RPMI8226 (cell line): ENCODE measurements at places on chromosomes 13 and 19.
A peak's percentile ranks its signal among the peaks of the same experiment; 100 is the strongest.

GRCh38 chr19:19356901-19357566 lies 36.4 kb downstream of the MAU2 start:
- no peak for DNase-seq

DNA sequence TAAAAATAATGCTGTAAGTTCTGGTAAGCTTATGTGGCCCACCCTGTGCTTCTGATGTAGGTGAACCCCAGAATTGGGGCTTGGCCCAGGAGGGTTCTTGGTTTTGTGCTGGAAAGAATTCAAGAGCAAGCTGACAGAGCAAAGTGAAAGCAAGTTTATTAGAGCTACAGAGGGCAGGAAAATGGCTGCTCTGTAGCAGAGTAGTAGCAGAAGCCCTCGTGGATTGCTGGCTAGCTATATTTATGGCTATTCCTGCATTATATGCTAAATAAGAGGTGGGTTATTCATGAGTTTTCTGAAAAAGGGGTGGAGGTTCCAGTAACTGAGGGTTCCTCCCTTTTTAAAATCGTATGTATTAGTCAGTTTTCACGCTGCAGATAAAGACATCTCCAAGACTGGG lies 20.6 kb upstream of the ZNF599 start:
- no peak for DNase-seq

- DNase-seq, result no peak
Measured at GRCh38 chr19:1177322-1178114, 3.5 kb upstream of the SBNO2 start.

- no peak for DNase-seq
Measured at GRCh38 chr13:44833139-44833538, 156.1 kb downstream of the NUFIP1 start.

- DNase-seq, result no peak
Measured at GRCh38 chr13:111629457-111629856, 309.0 kb downstream of the TEX29 start.

DNA sequence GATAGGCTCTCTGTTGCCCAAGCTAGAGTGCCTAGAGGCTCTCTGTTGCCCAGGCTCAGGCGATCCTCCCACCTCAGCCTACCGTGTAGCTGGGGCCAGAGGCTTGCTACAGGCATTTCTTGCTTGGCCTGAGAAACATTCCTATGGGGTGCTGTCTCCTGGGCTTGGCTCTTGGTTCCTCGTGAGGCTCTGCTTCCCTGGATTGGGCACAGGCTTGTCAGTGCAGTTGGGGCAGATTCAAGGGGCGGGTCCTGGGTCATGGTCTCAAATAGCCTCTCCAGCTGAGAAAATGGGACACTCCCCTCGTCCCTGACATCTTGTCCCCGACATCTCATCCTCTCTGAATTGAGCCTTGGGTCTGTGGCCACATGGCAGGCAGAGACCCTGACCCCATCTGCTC lies 4.9 kb downstream of the TSSK6 start:
- no peak for DNase-seq

DNA sequence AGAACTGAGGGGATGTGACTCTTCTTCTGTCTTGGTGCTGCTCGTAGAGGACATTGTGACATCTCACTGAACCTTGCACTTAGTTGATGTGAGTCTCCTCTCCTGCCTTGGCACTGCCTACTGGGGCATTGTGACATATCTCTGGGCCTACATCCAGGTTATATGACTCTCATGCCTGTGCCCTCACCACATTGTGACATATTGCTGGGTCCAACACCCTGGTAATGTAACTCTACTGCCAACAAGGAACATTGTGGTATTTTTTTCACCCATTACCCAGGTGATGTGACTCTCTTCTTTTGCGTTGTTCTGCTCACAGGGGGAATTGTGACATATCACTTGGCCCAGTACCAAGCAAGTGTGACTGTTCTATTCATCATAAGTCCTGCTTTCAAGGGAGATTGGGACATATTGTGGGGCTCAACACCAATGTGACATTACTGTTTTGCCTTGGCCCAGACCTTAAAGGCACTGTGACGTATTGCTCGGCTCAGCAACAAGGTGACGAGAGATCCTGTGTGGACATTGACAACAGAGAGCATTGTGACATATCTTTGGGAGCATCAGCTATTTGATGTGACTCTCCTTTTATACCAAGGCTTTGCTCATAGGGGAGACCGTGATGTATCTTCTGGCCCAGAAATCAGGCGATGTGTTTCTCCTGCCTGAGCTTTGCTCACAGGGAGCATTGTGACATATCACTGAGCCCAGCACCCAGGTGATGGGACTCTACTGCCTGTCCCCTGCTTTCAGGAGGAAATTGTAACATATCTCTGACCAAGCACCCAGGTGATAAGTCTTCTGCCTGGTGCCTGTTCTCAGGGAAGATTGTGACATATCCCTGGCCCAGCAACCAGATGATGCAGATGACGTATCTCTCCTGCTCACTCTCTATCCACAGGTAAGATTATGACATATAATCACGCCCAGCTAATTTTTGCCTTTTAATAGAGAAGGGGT lies 12.2 kb upstream of the ZNF429 start:
- no peak for DNase-seq

DNA sequence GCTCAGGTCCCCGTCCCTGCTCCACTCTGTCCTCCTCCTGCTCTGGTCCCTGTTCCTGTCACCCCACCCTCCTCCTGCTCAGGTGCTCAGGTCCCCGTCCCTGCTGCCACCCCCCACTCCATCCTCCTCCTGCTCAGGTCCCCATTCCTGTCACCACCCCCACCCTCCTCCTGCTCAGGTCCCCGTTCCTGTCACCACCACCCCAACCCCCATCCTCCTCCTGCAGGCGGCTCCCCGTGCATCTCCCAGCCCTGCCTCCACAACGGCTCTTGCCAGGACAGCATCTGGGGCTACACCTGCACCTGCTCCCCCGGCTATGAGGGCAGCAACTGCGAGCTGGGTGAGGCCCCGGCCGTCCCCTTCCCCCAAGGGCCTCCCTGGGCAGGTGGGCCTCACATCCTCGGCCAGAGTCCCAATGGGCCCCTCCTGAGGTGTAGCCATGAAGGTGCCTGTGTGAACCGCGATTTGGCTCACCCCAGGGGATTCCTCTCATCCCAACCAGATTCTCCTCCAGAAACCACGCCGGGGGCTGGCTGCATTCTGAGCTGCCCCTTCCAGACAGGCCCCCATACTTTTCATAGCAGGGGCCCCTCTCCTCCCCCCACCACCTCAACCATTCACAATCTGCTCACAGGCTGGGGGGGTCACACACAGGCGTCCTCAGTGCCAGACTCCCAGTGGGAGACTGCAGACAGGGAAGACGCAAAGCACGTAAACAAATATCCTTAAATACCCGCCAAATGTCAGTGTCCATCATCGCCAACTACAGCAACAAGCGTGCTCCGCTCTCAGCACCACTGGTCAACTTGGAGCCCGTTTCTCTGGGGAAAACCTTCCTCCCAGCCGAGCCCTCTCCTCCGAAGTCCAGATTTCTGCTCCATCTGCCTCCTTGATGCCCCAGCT lies 4.6 kb downstream of the PROZ start:
- no peak for DNase-seq

DNA sequence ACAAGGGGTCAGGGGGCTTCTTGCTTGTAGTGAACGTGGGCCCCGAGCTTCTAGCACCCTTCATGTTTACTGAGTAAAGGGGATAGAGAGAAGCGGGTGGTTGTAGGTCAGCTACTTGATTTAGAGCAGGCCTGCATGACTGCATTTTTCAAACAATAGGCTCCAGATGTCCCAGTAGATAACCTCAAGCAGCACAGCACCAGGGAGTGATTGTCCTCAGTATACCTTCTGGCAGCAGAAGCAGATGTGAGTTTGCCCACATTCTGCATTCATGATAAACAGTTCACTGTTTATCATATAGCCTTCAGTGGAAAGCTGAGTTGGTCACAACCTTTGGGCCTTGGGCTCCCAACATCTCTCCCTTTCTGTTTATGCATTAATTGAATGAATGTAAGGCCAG lies 4.8 kb downstream of the ZNF439 start:
- no peak for DNase-seq

- DNase-seq, result no peak
Measured at GRCh38 chr13:86409466-86410241, 610.4 kb upstream of the SLITRK6 start.

DNA sequence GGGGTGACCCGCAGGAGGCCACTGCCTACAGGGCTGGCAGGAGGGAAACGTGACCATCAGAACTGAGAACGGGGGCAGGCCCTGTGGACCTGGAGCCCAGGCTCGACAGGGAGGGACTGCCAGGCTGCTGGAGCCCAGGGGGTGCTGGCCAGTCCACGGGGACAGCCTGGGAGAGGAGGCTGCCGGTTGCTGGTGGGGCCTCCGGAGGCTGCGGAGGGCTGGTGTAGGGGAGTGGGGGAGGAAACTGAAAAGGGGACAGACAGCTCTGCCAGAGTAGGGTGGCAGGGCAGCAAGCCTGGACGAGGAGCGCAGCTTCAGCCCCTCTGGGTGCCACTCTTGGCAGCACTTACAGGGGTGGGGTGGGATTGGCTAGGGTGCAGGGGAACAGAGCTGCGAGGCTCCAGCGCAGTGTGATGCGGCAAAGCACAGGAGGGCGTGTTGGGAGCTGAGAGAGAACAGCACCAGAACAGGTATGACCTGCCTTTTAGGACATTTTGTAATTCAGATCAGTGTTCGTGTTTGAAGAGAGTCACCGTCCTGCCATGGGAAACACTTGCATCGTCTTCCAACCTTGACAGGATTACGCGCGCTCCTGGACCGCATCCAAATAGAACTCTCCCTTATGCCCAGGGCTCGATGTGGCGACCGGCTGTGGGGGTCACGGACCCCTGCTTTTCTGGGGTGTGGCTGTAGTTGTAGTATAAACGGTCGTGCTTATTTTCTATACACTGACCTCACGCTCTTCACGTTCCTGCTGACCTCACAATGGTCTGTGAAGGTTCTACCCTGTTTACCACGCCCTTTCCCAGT lies 19.9 kb upstream of the ARHGEF7 start:
- no peak for DNase-seq

GRCh38 chr19:11138601-11139300 lies 16.8 kb downstream of the SPC24 start:
- DNase-seq, result peak; percentile 43

GRCh38 chr13:91661692-91662490 lies 263.5 kb downstream of the GPC5 start:
- no peak for DNase-seq

GRCh38 chr13:45861322-45861721 lies 9.8 kb upstream of the SIAH3 start:
- DNase-seq, result no peak

GRCh38 chr13:41107104-41107571 lies 25.5 kb downstream of the KBTBD6 start:
- DNase-seq, result no peak

GRCh38 chr13:93547886-93548285 lies 321.3 kb downstream of the GPC6 start:
- DNase-seq, result no peak

DNA sequence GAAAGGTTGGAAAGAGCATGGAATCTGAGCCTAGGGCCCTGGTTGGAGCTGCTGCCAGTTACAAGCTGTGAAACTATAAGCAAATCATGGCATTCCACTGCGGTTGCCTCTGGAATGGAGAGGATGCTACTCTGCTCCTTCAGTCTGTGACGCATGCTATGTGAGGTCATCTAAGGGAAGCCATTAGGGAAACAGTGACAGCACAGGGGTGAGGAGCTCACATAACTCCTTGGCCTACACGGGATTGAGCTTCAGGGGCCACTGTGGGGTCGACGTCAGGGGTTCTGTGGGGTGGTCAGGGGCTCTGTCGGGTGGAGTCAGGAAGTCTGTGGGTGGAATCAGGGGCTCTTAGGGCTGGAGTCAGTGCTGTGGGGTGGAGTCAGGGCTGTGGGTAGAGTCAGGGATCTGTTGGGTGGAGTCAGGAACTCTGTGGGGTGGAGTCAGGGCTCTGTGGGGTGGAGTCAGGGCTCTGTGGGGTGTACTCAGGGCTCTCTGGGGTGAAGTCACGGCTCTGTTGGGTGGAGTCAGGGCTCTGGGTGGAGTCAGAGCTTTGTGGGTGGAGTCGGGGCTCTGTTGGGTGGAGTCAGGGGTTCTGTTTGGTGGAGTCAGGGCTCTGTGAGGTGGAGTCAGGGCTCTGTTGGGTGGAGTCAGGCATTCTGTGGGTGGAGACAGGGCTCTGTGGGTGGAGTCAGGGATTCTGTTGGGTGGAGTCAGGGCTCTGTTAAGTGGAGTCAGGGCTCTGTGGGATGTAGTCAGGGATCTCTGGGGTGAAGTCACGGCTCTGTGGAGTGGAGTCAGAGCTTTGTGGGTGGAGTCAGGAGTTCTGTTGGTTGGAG lies 35.8 kb upstream of the MEDAG start:
- DNase-seq, result peak; percentile 20

GRCh38 chr19:18991006-18991405 lies 42.3 kb downstream of the SUGP2 start:
- DNase-seq, result no peak

DNA sequence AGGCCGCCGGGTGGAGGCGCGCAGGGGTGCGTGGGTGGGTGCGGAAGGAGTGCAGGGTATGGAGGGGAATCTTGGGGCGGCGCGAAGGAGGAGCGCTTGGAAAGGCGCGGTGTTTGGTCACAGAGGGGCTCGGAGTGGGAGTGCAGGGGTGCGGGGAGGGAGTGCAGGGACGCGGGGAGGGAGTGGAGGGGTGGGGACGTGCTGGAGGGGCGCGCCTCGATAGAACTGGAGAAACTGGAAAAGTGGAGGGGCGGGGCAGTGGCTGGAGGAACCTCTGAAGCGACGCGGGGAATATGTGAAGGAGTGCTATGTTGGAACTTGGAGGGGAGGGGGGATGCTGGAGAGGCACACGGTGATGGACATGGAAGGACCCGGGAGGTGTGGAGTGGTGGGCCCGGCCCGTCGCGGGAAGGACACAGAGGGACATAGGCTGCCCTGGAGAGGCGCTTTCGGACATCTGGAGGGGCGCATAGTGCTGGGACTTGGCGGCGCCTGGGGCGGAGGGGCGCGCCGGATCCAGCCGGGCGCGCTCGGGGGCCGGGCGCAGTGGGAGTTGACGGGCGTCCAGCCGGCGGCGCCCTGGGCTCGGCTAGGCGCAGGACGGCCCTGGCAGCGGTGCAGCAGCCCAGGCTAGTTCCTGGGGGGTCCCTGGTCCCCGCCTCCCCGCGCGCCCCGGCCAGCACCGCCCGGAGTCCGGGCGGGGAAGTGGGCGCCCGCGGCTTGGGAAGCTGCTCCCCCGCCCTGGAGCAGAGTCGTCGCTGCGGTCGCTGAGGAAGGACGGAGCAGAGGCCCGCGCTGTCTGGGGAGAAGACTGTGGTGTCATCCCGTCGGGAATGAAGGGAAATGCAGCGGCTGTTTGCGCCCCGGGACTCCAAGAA lies 20.8 kb upstream of the SGCG start:
- DNase-seq, result no peak

- no peak for DNase-seq
Measured at GRCh38 chr13:85520445-85520844, 278.8 kb downstream of the SLITRK6 start.

DNA sequence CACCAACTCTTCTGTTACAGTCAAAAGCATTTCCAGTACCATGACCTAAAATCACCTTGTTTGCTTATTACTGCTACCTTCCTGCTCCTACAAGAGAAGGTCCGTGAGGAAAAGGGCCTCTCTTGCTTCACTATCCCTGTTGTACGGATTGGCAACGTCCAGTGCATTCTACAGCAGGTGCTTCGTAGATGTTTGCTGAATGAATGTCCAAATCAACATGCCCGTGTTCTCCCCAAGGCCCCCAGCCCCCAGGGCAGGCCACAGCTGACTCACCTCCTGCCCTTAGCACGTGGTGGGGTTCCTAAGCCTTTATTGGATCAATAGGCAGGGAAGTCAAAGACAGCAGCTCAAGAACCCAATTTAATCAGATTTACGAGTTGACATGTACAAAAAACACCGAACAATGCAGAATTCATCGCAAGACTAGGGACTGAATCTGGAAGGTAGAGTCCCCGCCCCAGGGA lies 5.5 kb upstream of the NAPA start:
- no peak for DNase-seq

- peak; percentile 86 for DNase-seq
Measured at GRCh38 chr19:12838182-12838885, at the start of gene MAST1. MAST1 (plus strand) TSS chr19:12838515; CDS start chr19:12838573, 58 bp downstream.

- no peak for DNase-seq
Measured at GRCh38 chr13:49441846-49442245, 2.0 kb downstream of the CAB39L start.
